Left renal cortex interstitium (tissue), 4 donors: ENCODE measurements at places on chromosomes 6 and 20. TPM values are rescaled to one million over a fixed set of nuclear protein-coding genes. Genes with fewer than 3 reads are reported as not detected.

Gene C20orf141
- polyA plus RNA-seq: not detected

Gene POPDC3
- polyA plus RNA-seq: 0.43 TPM

Gene MACROD2
- 15.9 TPM for polyA plus RNA-seq

GRCh38 chr6:42378536-42378935 lies 73.2 kb downstream of the TRERF1 start:
- no peak for DNase-seq
